ENCODE measurements at places on chromosomes 12 and 14.

GRCh38 chr12:62604871-62605270 is 138.2 kb downstream of the MON2 start:
- DNase-seq, result no peak

DNA sequence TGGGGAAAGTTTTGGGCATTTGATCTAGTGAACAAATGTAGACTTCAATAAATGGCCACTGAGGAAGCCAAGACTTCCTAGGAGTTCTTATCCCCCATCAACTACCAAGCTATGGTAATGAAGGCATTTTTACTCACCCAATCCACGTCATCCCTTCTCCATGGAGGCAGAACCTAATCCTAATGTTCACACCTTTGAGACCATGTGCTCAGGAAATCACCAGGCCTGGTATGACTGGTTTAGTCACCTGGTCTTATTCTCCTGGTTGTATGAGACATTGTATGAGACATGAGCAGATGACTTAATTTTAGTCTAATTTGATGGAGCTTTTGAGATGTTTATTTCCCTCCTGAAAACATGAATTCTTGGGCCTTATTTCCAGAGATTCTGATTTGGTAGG is 88.6 kb downstream of the PAX9 start:
- DNase-seq, result no peak

- peak; percentile 58 for DNase-seq
Observed at GRCh38 chr12:12927211-12928079, 24.5 kb downstream of the GPRC5D start.

- DNase-seq, result no peak
Observed at GRCh38 chr12:7289743-7290142, 14.1 kb upstream of the ACSM4 start.

DNA sequence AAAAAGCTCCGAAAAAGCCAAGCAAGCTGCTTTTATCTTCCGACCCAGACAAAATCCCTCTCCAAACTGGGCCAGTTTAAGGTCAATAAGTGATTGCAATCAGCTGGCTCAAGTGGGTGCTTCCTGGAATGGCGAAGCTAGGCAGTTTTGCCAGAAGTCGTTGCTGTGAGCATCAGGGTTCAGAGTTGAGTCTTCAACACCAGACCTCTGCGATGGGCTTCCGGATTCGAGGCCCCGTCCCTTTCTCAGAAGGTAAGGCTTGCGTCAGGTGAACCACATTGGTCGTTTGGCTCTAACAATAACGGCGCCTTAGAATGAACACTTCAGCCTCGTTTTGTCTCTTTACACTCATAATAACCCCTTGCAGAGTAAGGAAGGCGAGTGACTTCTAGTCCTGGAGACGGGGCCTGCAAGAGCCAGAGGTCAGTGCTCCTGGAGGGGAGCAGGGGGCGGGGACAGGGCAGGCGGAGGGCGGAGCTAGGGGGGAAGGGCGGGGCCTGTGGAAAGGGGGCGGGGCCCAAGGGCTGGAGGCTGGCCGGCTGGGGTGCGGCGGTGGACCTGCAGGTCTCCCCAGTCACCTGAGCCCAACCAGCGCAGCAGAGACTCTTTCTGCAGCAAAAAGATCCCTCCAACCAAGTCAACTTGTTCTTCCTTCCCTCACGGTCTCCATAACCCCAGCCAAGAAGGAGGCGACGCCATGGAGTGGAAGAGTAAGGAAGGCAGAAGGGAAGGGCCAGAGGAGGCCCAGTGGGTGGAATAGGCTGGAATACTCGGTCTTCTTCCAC is 34.0 kb upstream of the NFYB start:
- no peak for DNase-seq

DNA sequence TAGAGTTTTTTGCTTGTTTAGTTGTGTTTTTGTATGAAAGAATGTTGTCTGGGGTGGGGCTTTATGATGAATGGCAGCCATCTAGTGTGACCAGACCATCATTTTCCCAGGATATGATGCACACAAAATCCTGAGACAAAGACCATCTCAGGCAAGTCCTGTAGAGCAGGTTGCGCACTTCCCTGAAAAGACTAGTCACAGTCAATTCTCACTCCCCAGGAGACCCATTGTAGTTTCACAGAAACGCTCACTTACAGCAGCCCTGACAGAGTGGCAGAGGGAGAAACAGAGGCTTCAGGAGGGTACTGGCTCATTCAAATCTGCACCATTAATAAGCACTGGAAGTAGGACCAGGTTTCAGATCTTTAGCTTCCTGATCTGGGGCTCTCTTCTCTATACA is 183.2 kb downstream of the TMEM117 start:
- DNase-seq, result no peak

GRCh38 chr14:95496111-95496681 is 20.3 kb downstream of the SYNE3 start:
- DNase-seq, result peak; percentile 22

DNA sequence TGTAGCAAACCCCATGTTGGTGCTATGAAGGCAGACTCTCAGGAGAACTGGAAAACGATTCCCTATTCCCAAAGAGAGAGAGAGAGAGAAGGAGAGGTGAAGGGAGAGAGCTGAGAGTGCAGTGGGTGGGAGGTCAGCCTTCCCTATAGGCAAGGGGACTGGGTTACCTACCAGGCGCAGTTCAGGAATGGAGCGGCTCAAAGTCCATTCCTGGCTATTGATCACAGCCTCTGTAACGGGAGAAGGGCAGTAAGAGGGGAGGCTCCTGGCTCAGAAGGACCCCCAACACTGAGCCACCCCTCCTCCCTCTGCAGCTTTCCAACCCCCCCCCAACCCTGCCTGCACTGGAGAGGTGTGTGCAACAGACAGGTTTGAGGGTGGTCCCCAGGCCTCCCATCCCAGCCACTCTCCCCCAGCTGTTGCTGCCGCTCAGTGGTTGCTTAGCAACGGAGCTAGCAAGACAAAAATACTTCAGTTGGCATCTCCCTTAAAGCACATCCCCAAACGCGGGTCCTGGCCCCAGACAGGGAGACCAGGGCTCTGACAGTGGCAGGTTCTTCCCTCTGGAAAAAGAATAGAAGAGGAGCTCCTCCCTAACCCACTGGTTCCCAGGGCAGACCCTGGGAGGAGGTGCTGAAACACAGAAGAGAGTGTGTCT is 3.2 kb downstream of the AGAP2 start:
- DNase-seq, result no peak

- DNase-seq, result no peak
Observed at GRCh38 chr14:53764846-53765245, 191.8 kb downstream of the BMP4 start.

DNA sequence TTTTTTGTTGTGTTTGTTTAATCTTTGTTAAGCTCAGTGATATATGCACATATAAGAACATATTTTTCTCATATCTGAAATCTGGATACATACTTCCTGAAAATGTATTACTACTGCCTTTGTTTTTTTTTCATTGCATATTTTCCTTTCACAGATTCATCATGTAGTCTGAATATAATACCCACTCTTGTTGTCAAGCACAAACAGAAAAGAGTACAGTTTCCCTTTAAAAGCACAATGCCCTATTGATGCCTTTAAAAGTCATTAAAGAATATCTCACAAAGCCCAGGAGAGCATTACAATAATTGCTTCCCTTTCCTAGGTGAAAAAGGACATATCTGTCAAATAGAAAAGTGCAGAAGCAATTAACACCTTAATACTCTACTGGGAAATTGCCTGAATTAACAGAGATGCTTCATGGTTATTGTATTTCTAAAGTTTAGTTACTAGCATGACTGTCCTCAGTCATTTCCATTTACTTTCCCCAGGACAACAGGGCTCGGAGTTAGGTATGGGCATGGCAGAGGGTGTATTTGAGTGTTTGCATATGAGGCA is 107.4 kb downstream of the GRIP1 start:
- DNase-seq, result no peak

- no peak for DNase-seq
Observed at GRCh38 chr12:121446750-121447149, 46.8 kb downstream of the RNF34 start.

DNA sequence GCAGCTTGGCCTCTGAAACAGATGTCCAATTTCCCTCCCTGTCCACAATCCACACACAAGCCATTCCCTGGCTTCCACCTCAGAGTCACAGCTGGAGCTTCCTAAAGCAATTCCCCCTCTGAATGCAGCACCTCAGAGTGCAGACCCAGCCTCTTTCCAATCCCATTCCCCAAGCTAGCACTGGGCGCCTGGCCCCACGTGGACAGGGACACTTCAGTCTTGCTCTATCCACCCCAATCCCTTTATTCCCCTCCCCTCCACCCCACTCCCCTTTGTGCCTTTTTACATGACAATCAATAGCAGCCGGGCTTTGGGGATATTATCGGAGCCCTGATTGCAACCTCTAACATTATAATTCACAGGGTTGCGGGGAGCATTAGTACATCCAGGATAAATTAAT is 292.6 kb downstream of the TTC8 start:
- DNase-seq, result no peak

DNA sequence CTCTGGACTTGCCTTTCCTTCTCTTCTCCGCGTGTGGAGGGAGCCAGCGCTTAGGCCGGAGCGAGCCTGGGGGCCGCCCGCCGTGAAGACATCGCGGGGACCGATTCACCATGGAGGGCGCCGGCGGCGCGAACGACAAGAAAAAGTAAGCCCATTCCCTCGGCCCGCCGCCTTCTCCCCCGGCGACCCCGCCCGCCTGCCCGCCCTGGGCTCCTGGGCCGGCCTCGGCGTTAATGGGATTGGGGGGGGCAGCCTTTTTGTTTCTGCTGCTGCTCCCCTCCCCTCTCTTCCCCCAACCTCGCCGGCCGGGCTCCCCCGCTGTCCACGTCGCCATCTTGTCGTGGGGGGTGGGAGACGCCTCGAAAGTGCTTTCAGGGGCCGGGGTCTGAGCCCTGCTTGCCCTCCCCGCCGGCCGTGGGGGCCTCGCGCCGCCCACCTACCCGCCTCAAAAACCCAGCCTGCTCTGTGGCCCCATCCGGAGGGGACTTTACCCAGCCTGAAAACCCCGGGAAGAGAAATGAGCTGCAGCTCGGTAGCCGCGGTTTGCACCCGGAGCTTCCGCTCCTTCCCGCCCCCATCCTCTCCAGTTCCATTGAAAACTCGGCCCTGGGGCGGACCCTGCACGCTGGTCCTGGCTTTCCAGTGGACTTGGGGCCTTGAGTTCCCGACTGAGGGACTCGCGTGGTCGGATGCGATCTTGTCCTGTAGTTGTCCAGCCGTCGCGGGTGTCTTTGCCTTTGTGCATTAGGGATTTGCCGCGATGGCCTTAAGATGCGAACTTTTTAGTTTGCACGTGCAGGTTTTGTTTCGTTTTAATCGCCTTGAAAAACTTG is 598 bp downstream of the HIF1A start:
- DNase-seq, result peak; percentile 67

- DNase-seq, result no peak
Observed at GRCh38 chr12:106281056-106281782, 21.3 kb upstream of the TCP11L2 start.

DNA sequence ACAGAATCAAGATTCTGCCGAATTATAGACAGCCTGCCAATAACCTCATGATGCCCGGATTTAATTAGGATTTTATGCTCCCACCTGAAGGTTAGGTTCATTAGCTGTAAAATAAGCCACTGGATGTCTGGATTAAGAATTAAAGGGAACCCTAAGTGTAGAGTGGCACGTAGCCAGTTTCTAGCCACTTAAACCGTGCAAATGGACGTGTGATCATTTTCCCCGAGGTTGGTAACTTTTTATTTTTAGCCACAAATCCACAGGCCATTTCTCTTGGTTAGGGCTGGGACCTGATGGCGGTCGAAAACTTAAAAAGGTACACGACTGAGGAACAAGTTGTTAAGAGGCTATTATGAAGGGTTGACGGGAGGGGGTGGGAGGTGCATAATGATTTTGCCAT is 127.3 kb upstream of the TMPO start:
- DNase-seq, result no peak

DNA sequence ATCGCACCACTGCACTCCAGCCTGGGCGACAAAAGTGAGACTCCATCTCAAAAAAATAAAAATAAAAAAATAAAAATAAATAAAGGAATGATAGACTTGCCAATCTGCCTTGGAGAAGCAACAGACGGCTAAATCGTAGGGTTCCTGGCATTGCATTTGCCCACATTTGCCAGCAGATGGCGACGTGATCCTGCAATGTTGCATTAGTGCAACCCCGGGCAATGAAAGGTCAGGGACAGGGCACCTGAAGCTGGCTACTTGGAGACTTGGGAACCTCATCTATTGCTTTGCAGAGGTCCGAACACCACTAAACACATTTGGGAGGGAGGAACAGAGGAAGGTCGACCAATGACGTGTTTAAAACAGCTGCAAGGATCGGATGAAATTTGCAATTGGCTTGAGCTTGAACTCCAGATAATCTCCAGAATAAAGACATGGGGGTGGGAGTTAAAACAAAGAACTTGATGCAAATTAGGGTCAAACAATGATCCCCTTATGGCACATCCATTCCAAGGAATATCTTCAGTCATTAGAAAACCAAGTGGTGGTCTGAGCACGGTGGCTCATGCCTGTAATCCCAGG is 34.6 kb downstream of the SPRING1 start:
- DNase-seq, result peak; percentile 76

- no peak for DNase-seq
Observed at GRCh38 chr14:94906991-94907587, 137.2 kb upstream of the GSC start.

GRCh38 chr14:102941419-102942011 is 19.1 kb downstream of the AMN start:
- no peak for DNase-seq

DNA sequence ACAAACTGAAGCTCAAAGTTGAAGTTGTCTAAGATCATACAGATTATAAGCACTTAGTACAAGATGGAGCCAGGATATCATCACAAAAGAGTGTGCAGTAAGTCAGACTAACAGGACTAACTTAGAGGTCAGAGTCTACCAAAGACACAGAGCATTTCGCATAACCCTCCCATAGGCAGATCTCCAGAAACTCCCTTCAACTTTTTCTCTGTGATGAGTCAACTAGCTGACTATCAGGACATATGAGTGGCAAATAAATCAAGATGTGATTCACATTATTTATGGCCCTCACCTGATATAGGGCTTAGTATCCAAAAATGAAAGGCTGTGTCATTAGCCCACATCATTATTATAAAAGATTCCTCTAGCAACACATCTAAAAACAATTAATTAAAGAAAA is 484.6 kb downstream of the GALC start:
- no peak for DNase-seq

DNA sequence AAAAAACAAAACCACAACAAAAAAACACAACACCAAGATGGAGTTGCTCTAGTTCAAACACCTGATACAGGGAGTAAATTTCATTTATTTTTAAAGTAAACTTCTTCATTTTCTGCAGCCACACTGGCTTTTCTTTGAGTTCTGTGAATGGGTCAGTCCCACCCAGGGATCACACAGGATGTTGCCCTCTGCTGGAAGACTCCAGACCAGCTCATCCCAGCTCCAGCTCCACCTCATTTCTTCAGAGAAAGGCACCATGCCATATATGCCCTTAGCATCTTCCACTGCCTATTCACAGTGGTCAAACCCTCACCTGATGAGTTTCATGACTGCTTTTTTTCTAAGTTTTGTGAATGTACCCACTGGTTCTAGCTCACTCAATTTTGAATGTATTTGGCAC is 8.0 kb downstream of the GLIPR1 start:
- peak; percentile 26 for DNase-seq

DNA sequence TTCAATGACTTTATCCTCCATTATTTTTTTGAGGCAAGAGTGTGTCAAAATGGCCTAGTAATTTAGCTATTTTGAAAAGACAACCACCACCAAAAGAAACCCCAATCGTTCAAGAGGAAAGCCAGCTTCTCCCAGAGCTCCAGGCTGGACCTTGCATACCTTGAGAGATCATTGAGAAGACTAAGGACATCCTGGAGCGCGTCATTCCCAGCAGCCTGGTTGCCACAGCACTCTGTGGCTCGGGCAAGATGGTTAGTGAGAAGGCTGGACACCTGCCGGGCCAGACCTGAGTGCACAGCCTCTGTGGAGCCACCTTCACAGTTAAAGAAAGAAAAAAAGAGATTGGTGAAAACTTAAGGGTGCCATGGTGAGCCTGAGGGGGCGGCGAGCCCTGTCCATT is 111.4 kb downstream of the TRAFD1 start:
- DNase-seq, result no peak

All from activated naive CD4-positive, alpha-beta T cell treated with anti-CD3 and anti-CD28 coated beads, Interleukin-2, amount 10 ng/mL, durations not matched to agents 7 days and 5 days (primary cell).